ENCODE measurements at places on chromosomes 5 and 9.

- no peak for DNase-seq
These were observed 51.7 kb downstream of the SLC12A2 start for GRCh38 chr5:128135286-128135685.

DNA sequence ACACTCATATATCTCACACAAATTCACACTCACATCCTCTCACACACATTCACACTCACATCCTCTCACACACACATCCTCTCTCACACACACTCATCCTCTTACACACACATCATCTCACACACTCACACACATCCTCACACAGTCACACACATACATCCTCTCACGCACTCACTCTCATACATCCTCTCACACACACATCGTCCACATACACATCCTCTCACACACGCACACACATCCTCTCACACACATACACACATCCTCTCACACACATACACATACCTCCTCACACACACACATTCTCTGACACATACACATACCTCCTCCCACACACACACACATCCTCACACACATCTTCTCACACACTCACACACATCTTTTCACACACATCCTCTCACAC, 129.1 kb upstream of the SLC30A5 start:
- no peak for DNase-seq

- DNase-seq: no peak
These were observed 13.6 kb upstream of the HAVCR1 start for GRCh38 chr5:157072508-157072907.

DNA sequence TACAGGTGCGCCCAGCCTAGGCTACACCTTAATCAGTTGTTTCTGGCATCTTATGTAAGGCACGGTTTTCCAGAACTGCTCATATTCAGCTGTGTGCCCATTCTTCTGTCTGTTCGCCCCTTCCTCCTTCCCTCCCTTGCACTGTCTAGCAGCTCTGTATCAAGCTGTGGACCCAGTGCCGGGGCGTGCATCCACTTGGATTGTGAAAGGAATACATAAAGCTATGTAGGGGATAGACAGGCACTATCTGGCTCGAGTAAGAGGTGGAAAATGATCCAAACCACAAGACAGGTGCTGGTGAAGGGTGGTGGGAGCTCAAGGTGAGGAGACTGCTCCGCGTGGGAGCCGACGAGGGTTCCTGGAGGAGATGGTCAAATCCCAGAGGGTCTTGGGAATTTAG, 2.0 kb downstream of the GLIPR2 start:
- DNase-seq: no peak

DNA sequence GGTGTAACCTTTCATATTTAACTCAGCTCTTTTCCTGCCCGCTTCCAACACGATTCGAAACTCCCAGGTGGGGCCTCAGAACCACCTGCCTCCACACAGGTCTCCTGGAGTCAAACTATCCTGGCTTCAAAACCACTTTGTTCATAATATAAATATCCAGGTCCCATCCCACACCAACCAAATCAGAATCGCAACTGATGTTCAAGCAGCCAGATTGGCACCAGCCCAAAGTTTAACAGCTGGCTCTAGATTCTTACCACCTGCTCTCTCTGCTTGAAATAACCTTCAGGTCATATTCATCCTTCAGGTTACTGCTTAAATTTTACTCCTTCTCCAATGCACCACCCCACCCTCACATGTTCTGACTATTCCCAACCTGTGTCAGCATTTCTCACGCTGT, 231.4 kb upstream of the TRPM3 start:
- DNase-seq: no peak

DNA sequence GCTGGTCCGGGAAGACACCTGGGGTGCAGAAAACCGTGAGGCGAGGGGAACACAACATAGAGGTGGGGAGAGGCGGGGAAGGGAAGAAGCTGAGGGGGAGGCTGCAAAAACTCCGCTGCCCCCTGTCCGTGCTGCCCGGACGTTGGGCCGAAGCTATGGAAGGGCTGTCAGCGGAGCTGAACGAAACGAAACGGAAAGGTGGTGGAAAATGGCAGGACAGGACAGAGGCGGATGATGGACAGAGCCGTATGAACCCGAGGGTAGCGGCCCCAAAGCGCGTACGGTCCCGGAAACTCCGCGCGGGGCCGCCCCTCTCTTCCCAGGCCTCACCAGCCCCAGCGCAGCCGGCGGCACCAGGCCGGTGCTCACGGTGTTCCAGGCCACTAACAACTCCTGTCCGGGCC, 272 bp downstream of the ANAPC2 start:
- DNase-seq: no peak

DNA sequence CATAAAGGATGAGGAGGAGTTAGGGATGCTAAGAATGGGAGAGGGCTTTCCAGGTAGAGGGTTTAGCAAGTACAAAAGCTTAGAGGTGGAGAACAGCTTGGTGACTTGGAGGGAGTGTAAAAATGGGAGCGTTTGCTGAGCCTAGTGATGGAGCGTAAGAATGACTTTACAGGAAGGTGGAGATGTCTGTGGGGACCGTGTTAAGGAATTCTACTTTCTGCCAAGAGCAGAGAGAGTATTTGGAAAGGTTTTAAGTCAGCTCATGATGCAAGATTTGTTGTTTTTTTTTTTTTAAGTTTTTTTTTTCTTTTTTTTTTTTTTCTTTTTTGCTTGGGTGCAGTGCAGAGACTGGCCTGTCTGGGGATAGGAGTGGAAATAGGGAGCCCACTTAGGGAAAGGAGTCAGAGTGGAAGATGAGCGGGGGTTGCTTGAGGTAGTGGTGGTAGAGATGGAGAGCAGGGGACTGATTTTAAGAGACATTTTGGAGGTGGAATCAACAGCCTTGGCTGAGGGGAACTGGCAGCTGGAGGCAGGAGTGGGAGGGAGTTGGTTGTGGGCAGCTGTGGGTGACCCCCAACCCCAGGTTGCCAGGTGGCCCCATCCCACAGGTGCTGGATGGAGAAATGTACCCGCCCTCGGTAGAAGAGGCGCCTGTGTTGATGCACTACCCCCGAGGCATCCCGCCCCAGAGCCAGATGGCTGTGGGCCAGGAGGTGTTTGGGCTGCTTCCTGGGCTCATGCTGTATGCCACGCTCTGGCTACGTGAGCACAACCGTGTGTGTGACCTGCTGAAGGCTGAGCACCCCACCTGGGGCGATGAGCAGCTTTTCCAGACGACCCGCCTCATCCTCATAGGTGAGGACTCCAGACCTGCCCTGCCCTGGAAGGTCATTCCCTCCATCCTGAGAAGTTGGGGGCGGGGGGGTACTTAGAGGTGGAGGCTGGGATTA, 12.4 kb downstream of the PTGS1 start:
- DNase-seq: no peak
